Stimulated activated CD4-positive, alpha-beta T cell treated with anti-CD3 and anti-CD28 coated beads, Interleukin-15, amount 100 ng/mL, for 1 hour (primary cell): ENCODE measurements at places on chromosomes 1 and 21.

DNA sequence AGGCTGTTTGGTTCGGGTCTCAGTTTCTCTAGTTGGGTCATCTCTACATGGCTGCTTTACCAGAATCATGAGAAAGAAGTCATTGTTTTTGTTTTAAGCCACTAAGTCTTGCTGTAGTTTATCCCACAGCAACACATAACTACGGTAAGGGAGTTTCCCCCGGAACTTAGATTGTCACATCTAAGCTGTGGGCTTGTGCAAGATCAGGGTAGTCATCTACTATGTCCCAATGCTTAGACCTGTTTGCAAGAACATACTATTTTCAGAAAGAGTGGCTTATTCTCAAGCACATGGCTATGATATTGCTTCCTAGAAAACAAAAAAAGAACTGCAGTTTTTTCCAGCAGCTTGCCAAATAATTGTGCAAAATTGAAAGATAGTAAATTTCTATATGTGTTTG, 18.0 kb upstream of the OLIG2 start:
- no peak for DNase-seq

DNA sequence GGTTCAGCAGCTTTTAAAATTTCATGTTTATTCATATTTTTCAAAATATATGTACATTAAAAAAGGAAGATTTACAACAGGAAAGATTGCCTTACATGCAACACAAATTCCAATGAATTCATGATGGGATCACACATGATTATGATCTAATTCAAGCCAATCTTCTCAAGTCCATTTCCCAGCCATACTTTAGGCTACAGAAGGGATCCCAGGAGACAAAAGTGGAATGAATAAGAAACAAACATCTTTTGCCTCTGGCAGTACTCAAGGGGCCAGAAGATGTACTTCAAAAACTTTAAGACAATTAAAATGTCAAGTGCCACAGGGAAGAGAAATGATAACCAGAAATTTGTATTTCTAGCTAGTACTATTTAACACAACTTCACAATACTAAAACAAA, 10.2 kb upstream of the SH2D5 start:
- DNase-seq, result no peak

DNA sequence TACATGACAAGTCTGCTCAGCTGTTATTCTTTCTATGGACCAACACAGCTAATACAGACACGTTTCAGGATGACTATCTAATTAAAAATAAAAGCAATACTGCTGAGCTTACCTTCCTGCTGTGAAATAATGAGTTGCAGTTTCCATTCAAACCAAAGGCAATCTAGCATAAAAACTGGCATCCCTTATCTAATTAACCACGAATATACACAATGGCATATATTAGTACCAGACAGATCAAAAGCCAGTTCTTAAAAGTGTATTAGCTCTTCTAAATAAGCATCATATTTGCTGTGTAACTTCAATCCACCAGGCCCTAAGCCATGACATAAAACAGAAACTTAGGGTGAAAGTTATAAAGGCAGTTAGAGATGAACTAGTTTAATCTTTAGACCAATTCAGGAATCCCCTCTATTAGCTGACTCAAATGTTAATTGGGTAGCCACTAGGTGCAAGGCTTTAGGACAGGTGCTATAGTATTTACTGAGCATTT, 20.6 kb downstream of the TESK2 start:
- DNase-seq, result no peak

GRCh38 chr1:207740207-207740606, 11.6 kb upstream of the CD46 start:
- DNase-seq, result no peak

GRCh38 chr1:28564310-28564709, 11.4 kb downstream of the TRNAU1AP start:
- no peak for DNase-seq

DNA sequence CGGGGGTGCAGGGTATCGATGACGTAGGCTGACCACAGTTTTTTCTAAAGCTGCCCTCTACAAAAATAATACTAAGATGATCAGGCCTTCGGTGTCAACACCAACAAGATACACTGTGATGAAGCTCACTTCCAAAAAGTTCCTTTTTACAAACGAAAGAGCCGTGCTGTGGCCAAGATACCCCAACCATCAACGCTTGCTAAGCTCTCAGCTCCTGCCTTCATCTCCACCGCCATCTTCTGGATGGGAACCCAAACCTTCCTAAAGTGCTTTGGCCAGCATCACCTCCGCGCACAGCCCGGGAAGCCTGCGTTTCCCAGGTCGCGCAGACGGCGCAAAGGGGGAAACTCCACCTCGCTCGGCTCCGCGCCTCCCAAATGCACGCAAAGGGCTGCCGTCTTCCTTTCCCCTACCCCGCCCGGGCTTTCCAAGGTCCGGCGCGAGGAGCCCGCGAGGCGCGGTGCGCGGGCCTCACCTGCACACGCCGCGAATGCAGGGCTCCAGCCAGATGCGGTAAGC, 541 bp downstream of the USP48 start:
- no peak for DNase-seq
